ENCODE measurements at places on chromosomes 5 and 9.

DNA sequence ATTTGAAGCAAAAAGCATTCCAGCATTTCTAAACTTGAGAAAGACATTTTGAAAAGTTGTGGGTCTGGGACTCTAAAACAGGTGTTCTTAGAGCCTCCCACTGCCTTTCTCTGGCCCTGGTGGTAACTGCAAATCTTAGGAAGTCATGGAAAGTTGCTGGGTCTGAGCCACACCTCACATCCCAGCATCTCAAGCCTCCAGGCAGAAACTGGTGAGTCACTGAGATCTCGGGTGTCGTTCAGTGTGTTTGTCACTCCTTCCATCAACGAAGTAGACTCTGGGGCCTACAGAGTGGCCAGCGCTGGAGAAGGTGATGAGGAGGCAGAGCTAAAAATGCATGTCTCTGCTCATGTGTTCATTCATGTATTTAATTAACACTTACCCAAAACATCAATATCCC lies 59.6 kb upstream of the C5orf58 start:
- DNase-seq: no peak

DNA sequence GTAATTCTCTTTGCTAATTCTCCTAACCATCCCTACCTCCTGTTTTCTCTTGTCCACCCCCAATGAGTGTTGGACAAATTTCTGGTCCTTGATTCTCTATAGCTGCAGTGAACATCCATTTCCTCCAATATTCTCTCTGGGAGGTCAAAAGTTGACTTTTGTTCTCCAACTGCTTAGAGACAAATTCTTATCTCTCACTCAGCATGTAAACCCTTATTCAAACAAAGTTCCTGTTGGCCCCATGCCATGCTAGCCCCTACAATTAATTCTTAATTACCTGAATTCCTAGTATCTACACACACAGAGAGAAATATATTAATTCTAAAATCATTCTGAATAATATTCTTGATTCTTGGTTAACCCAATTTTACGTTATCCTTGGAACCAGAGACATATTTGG lies 472.9 kb upstream of the ACTBL2 start:
- no peak for DNase-seq

GRCh38 chr9:2017331-2018161 lies 2.4 kb downstream of the SMARCA2 start:
- DNase-seq: peak; percentile 77

- peak; percentile 6 for DNase-seq
Observed at GRCh38 chr5:116084287-116084691, 536 bp upstream of the COMMD10 start.

DNA sequence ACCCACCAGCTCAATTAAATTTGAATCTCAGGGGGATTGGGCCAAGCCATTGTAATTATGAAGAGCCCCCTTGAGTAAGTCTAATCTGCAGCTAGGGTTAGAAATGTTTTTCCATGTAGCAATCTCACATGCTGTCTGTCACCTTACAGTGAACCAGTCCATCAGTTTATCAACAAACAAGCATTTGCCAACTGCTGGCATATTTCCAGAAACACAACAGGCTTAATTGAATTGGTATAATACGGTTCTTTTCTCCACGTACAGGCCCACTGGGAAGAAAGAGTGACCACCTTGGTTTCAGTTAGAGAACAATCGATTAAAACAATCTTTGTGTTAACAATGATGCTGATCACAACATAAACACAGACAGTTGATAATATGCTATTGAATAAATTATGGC lies 67.4 kb downstream of the NSUN2 start:
- no peak for DNase-seq

DNA sequence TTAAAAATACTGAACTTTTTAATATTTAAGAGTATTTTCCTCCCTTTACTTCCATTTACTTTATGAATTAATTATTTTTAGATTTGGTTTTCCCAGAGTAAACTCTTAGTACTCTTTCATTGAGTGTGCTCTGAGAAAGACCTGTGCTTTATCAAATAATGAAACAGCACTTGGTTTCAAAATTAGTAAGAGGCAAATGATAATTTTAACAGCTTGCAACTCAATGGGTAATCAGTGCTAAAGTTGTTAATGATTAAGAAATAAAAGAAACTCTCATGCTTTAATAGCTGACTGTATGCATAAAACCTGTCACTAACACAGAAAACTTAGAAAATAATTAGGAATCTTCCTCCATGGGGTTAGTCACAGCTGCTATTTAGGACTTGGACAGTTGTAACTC lies 244.4 kb downstream of the RFX3 start:
- DNase-seq: no peak

- DNase-seq: no peak
Observed at GRCh38 chr9:130185490-130186031, 13.4 kb downstream of the NCS1 start.

- no peak for DNase-seq
Observed at GRCh38 chr5:137954131-137954879, 65.0 kb downstream of the PKD2L2 start.

DNA sequence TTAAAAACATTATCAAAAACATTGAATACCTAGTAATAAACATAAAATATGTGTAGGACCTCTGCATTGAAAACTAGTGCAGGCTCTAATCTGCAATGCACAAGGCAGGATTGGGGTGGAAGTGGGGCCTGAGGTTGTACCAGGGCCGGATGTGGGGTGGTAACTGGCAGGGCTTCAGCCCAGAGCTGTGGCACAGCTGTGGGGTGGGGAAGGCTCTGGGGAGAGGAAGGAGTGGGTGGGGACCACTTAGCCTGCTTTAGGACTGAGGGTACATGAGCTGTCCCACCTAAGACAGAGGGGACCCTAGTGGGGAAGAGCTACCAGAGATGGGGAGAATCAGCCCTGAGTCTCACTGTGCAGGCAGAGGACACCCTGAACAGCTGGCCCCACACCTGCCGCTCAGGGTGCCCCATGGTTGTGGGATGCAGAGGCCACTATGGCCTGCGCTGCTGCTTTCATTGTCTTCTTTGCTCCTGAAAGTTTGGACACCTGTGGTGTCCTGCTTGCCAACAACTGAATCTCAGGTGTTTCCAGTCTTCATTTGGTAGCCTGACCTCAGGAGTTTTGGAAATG lies 311.4 kb downstream of the TLE4 start:
- DNase-seq: no peak

DNA sequence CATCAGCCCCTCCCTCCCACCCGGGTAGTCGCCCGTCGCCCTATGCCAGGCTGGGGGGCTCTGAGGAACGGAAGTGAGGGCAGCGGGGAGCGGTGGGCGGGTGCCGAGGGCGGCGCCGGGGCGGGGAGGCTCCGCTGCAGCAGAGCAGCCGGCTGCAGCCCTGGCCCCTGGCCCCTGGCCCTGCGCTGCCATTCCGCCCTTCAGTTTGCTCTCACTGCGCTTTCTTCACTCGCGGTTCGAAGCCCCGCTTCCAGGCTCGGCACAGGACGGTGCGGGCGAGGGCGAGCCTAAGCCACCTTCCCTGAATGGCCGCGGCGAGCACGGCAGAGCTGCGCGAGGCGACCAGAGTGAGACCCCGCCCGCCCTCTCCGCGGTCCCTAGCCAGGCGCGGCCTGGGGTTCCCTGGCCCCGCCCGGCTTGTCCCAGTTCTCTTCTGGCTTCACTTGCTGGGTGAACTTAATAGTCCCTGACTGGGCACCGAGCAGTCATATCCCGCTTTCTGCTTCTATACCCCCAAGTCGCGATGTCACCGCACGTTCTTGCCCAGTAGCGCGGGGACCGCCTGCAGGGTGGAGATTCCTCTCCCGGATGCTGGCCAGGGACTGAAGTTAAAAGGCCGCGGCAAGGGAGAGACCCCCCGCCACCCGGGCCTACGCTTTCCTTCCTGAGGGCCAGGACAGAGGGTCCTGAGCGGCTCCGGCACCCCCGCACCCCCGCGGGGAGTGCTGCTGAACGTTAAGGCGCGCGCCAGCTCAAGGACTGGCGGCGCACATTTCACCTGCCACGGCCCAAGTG lies 623 bp upstream of the TRIM36 start:
- no peak for DNase-seq
